ENCODE measurements at places on chromosomes 1 and 21.

GRCh38 chr1:59007820-59008598 is 224.2 kb upstream of the JUN start:
- DNase-seq = peak; percentile 28

- DNase-seq = no peak
These were observed 135.3 kb downstream of the GDAP2 start for GRCh38 chr1:117794073-117794472.

DNA sequence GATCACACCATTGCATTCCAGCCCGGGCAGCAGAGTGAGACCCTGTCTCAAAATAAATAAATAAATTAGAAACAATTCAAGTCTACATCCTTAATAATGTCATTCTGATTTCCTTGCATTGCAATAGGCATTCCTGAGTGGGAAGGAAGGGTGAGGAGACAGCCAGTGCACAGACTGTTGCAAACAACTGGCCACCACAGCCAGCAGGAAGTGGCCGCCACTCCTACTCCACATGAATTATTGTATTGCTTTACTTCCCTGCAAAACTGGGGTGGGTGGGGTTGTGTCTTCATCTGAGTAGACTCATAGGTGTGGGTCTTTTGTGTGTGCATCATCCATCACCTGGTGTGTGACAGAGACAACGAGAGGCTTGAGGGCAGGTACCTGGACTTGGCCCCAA is 60.1 kb downstream of the OPTC start:
- no peak for DNase-seq

DNA sequence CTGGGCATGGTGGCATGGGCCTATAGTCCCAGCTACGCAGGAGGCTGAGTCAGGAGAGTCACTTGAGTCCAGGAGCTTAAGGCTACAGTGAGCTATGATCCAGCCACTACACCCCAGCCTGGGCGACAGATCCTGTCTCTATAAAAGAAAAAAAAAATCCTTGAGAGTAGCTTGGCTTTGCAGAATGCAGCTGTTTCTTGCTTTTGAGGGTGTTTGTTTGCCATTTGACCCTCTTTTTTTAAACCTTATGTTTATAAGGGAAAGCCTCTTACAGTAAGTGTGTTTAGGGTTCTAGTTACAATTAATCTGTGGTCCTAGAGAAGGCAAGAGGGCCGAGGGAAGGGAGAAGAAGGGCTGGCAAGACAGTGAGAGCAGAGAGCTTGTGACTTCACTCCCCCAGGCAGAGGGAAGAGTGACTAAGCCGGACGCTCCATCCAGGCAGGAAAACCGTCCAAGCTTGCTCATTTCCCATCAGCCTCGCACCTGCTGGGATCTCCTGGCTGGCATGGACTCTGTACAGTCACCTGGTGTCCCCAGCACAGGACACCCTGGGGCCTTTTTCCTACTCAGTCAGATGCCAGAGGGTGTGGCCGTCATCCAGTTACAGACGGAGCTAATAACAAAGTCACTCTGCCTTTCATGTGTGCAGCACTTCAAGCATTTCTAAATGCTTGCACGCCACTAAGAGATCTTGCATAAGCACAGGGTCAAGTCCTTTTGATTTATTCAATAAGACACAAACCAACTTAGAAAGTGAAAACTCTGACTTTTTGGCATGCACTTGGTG is 55.5 kb upstream of the PSEN2 start:
- no peak for DNase-seq

DNA sequence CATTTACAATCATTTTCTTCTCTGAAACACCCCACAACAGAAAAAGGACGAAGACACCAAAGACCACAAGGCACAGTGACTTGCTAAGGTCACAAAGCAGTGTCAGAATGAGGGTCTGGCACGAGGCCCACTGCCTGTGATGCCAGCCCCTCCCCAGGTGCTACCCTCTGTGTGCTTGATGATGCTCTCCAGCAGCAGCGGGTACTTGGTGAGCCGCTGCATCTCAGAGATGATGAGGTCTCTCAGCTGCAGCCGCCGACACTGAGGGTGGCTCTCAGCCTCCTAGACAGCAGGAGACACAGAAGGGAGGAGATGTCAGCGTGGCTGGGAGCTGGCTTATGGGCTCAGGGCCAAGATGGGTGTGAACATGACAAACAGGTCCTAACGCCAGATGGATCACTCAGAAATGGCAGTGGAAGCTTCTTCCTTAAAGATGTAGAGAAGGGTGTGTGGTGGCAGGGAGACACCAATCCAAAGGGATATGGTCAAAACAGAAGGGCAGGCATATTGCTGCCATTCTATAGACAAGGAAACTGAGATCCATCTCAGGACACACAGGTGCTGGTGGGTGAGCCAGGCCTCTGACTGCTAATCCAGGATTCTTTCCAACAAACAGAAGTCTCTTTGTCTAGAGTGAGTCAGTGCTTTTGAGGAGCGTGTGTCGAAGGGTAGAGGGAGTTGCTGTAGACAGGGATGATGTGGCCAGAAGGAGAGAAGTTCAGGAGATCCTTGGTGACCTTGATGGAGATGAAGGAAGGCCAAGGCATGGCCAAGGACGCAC is 25.6 kb downstream of the LRRC71 start:
- DNase-seq = no peak

DNA sequence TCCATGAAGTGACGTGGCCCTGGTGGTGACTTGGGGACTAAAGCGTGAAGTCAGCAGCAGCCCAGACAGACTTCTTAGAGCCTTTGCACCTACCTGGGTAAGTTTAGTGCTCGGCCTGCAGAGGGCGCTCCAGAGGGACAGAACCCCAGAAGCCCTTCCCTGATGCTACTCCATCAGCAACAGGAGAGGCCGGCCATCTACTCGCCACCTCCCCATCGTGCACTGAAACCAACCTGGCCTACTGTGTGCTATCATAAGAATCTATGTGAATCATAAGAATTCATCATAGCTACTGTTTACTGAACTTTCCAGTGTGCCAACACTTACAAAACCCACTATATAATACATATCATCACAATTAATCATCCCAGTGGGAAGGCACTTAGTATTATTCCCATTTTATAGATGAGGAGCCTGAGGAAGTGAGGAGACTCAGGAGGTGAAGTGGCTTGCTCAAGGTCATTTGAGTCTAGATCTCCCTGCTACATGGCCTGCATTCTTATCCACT is 7.9 kb upstream of the EDN2 start:
- peak; percentile 89 for DNase-seq

DNA sequence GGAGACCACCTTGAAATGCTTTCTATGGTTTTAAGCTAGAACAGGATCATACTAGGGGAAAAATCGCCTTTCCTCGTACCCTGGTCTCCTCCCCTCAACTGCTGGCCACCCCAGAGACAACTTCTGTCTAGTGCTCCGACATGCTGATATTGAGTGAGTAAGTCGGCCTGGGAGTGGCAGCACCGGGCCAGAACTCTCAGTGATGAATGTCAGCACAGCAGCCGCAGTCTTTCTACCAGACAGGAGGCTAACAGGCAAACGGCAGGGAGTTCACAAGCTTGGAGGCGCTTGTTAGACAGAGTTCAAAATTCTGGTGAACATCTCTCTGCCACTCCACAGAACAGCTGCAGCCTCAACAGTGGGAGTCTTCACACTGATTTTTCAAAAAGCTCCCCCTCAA is 716.9 kb downstream of the ADGRL2 start:
- peak; percentile 75 for DNase-seq

DNA sequence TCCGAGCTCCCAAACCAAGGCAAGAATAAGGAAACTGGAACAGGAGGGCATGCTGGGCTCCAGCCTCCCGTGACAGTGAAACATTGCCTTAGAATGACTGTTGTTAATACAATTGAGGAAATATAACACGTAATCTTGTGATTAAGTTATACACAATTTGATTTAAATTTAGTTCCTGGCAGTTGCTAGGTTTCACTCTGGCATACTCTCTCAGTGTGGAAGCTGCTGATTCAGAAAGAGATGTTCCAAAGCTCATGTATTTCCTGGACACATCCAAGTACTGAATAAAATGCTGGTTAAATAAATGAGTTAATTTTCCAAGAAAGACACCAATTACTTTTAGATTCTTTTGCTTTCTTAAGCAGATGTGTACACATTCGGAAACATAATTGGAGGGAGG is 176.1 kb downstream of the GRIK1 start:
- DNase-seq = no peak

DNA sequence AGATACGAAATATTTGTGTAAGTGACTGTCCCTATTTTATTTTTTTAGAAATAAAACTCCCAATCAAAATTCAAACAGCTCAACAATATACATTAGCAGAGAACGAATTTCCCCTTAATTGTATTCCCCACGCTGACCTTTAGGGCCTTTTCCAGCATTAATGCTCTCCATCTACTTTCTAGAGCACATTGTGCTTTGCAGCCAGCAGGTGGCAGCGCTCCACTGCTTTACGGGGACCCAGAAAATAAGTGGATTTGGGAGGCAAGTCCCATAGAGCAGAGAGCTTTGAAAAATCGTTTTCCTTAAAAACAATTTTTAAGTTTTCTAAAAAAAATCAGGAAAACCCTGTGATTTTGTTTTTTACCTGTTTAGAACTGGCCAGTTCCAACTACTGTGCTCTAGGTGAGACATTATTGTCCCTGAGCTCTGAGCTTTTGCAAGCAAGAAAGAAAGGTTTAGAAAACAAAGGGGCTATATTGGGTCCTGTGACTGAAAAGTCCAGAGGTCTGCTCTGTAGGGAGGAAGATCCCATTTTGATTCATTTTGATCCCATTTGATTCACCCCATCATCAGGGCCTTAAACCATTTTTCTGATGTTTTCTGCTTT is 144.4 kb upstream of the ZNF644 start:
- DNase-seq = peak; percentile 82

- no peak for DNase-seq
These were observed 8.5 kb upstream of the USP1 start for GRCh38 chr1:62428351-62428750.

DNA sequence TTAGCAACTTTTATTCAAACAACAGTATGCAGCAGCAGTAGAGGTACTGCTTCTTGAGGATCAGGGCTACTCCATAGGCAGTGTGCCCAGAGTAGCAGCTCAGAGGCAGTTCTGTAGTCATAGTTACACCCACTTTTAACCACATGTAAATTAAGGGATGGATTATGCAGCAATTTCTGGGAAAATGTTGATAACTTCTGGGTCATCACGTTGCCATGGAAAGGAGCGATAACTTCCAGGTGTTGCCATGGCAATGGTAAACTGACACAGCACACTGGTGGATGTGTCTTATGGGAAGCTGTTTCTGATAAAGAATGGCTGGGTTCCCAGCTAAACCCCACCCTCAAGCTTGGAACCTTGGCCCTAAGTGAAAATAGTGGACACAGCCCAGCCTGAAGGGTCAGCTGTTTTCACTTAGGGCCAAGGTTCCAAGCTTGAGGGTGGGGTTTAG is 29.0 kb upstream of the PLA2G2A start:
- DNase-seq = no peak

GRCh38 chr1:58324558-58324957 is 222.0 kb downstream of the OMA1 start:
- DNase-seq = no peak

- DNase-seq = no peak
These were observed 42.7 kb downstream of the SGIP1 start for GRCh38 chr1:66576645-66577044.

DNA sequence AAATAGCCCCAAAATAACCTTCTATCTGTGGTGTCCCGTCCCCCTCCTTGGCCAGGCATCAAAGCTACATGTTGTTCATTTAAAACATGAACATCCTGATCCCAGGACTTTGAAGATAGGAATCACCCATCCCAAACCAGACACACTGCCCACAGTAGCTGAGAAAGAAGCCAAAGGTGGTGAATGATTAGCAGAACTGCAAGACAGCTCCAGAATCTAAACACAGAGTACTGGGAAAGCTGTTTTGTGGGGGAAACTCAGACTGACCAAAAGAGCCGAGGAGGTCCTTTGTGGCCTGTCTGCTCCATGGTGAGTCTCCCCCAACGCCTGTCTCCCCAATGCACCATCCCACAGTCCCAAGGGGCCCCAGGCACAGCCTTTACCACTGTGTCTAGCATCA is 7.3 kb upstream of the TEDDM1 start:
- no peak for DNase-seq

- DNase-seq = no peak
These were observed 110.7 kb upstream of the OLFM3 start for GRCh38 chr1:102107441-102107840.

DNA sequence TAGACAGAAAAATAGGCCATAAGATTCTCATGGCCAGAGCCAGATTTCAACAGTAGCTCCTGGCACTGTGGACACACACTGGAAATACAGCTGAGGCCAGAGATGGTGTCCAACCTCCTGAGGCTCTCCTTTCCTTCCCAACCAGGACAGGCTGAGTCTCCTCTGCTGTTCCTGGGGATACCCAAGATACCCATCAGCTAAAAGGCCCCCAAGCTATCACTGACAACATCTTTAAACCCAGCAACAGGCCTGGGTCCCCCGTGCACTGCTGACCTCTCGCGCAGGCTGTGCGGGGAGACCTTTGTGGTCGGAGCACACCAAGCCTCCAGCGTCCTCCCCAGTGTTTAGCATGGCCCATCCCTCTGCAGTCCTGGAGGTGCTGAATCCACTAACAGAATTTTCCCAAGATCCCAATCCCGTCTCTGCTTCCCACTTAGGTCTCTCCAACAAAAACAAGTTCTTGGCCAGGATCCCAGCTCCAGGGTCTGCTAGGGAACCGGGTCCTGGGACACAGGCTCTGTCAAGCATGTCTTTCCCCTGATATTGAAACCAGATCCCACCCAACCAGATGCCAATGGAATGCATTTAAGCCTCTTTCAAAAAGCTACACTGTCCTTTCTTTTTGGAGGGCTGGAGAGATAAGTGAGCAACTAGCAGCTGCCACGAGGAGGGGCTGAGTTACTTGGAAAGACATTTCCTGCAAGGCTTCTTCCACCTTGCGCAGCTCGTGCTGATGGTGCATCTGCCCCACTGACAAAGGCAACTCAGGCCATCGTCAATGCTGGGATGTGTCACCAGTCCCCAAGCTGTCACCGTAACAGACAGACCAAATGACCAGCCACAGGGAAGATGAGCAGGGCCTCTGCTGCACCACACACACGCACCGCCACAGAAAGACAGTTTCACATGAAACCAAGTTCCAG is 73.2 kb downstream of the BCAR3 start:
- peak; percentile 36 for DNase-seq

- no peak for DNase-seq
These were observed 7.0 kb downstream of the RD3 start for GRCh38 chr1:211484755-211485479.

Measured in endodermal cell (in vitro differentiated cells).